ENCODE measurements at places on chromosomes 12 and 14.
A peak's percentile ranks its signal among the peaks of the same experiment; 100 is the strongest.

DNA sequence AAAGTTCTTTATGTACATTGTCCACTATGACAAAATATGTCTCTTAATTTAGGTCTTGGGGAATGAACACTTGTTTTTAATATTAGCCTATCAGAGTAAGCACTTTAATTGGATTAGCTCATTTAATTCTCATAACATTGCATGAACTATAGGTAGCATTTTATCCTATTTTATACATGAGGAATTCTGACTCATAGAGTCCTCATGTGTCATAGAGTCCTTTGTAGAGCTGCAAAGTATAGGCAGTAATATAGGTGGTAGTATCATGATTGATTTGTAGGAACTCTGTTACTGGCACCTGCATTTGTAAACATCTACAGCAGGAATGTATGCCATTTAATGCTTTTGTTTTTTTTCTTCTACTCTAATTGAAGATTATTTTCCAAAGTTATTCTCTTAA lies 96.0 kb downstream of the GPHN start:
- DNase-seq, result no peak

- DNase-seq, result no peak
These were observed 198.5 kb downstream of the SLC25A21 start for GRCh38 chr14:36973806-36974442.

DNA sequence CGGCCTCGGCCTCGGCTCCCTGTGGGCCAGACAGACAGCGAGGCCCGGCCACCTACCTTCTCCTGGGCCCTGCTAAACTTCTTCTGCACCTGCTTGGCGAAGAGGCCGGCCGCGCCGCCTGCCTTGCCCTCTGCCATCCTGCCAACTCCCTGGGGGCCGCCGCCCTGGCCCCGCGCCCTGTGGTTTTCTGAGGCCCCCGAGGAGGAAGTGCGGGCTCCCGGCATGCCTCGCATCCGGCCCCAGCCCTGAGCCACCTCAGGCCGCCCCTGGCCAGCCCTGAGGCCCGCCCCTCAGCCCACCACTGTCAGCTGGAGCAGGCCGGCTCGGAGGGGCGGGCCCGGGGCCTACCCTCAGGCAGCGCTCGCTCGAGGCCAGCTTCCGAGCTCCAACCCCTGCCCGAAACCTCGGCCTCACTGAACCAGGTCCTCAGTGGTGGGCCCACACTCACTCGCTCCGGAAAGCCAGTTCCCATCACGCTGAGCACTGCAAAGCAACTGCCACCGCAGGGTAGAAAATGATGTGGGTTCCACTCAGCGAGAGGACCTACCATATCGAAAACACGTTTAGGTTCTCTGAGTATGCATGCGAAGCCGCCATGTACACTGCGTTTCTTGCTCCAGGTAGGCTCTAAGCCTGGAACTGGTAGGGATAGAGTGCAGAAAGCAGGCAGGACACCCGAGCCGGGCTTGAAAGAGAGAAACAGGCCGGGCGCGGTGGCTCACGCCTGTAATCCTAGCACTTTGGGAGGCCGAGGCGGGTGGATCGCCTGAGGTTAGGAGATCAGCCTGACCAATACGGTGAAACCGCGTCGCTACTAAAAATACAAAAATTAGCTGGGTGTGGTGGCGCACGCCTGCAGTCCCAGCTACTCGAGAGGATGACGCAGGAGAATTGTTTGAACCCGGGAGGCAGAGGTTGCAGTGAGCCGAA lies at the start of gene BIN2:
BIN2 (minus strand) TSS at position 209 of the 930 bp plus-strand sequence; CDS start at position 137, 72 bp downstream.
- no peak for DNase-seq

- no peak for DNase-seq
These were observed 62.1 kb downstream of the SH2B3 start for GRCh38 chr12:111467857-111468241.

GRCh38 chr14:80278293-80279023 lies 67.2 kb upstream of the DIO2 start:
- no peak for DNase-seq

- no peak for DNase-seq
These were observed 26.5 kb upstream of the SMOC1 start for GRCh38 chr14:69852531-69853321.

- DNase-seq, result no peak
These were observed 52.5 kb upstream of the RESF1 start for GRCh38 chr12:31906557-31907301.

- DNase-seq, result no peak
These were observed 4.7 kb downstream of the ASPG start for GRCh38 chr14:104090071-104090748.

DNA sequence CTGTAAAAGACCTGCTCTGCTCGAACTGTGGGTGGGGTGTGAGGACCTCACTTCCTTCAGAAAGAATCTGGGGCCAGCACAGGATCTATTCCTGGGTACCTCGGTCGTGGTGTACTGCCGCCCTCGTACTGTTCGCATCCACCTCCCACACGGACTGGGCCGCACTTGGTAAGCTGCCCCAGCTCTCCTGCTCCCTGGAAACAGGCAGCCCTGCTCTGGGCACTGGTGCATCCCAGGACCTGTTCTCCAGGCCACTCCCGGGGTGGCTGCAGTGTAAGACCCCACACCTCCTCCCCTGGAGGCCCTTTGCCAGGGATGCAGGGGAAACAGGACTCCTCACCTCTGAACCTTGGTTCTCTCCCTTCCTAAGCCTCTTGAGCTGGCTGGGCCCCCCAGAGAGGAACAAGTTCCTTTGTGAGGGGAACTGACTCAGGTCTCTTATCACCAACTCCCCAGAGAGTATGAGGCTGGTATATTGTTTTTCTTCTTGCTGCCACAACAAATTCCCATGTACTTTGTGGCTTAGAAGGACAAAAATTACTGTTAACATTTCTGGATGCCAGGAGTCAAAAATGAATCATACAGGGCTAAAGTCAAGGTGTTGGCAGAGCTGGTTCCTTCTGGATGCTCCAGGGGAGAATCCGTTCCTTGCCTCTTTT lies 276.5 kb downstream of the NUAK1 start:
- no peak for DNase-seq

- DNase-seq, result peak; percentile 61
These were observed 116.8 kb downstream of the GLT1D1 start for GRCh38 chr12:128970110-128970509.

- no peak for DNase-seq
These were observed 135.6 kb upstream of the MAX start for GRCh38 chr14:65237941-65238340.

DNA sequence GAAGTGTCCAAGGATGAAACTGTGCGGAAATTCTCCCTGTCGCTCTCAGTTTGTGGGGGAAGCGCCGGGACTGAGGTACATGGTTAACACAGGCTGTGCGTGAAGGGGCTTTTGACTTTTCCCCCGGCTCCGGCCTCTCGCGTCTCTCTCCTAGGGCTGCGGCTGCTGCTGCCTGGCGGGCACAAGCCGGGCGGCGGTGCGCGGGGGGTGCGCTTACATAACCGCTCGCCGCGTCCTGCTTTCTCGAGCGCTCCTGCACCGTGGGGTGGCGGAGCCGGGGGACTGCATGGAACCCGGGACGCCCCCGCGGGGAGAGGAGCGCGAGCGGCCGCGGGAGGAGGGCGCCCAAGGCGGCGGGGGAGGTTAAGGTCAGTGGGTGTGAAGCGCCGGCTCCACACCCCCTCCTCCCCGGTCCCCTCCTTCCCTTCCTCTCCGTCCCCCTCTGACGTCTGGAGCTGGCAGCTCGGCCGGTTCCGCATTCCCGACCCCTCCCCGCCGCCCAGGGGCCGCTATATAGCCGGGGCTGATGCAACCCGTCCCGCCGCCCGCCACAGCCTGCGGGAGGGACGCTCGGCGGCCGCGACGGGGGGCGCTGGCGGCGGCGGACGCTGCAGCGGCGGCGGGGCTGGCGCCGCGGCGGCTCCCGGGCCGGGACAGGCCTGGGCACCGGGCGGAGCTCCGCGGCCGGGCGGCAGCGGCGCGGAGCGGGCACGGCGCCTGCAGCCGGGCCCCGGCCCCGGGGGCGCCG lies at the start of gene JDP2:
JDP2 (plus strand) TSS at position 541 of the 748 bp plus-strand sequence. CDS start 9,899 bp downstream, outside the sequence.
- DNase-seq, result peak; percentile 83

DNA sequence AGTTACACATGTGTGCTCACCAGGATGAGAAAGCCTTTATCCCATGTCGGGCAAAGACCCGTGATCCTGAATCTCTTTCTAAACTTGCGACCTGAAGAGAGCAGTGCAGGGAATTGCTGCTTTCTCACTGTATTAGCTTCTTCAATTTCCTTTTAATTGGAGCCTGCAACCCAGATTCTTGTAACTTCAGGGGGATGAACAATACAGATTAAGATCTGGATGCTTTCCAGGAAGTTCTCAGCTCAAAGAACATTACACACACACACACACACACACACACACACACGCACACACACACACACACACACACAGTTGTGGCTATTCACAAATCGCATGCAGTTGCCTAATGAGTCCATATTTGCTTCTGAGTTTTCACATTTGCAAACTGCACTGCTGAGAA lies 268.3 kb downstream of the NPAS3 start:
- no peak for DNase-seq

- DNase-seq, result no peak
These were observed 3.3 kb downstream of the BTG1 start for GRCh38 chr12:92142251-92142926.

GRCh38 chr12:106687672-106688071 lies 86.8 kb upstream of the RIC8B start:
- no peak for DNase-seq

Data from ecto neural progenitor cell (in vitro differentiated cells).